Cerebellum (tissue), 4 donors: ENCODE measurements at places on chromosomes 11 and 22. TPM values are rescaled to one million over a fixed set of nuclear protein-coding genes. Genes with fewer than 3 reads are reported as not detected.

Gene PLAAT2
- total RNA-seq = not detected

GRCh38 chr22:31276426-31277167, 15.7 kb downstream of the PIK3IP1 start:
- no peak for DNase-seq

Gene SNX19
- total RNA-seq = 49.6 TPM

GRCh38 chr11:62682518-62682917, 3.6 kb upstream of the UBXN1 start:
- DNase-seq = no peak

DNA sequence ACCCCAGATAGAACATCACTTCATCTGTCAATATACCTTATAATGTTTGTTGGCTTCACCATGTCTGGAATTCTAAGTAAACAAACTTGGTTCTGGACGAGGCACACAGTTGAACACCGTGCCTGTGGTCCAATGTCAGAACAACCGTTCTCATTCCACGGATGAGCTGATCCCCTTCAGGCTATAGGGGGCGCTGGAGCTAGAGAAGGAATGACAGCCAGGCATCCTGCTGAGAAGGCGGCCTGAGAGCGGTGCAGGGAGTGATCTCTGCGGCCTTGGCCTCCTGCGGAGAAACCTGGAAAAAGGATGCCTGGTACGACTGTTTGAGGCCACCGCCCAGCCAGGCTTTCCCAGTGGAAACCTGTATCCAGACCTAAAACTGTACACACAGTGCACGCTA, 48.7 kb downstream of the FDX1 start:
- DNase-seq = no peak

GRCh38 chr11:104191124-104191523, 27.2 kb upstream of the PDGFD start:
- DNase-seq = no peak

GRCh38 chr22:19891317-19892256, 36.9 kb upstream of the GNB1L start:
- DNase-seq = no peak

- peak; percentile 75 for DNase-seq
Measured at GRCh38 chr22:49767355-49768062, 60.2 kb downstream of the BRD1 start.
